Vagina (tissue), 2 donors: ENCODE measurements at places on chromosomes 4 and X. TPM values are rescaled to one million over a fixed set of nuclear protein-coding genes. Genes with fewer than 3 reads are reported as not detected.

HTRA3 gene
- total RNA-seq, result 33.1 TPM

ESX1 gene
- not detected for total RNA-seq

DNA sequence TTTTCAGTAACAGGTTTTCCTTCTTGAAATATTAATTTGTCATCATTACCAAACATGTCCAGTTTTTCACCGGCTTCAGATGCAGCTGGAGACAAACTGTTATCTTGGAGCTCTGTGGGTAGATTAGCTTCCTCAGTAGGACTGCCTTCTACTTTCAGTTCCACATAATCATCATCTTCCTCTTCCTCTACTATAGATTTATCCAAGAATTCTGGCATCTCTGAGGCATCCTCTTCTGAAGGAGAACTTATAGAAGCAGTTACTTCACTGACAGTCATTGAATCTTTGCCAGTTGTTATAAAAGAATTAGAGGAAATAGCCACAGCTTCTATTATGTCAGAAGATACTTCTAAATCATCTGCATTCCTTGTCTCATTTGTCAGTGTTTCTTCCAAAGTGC lies 162.9 kb downstream of the LRBA start:
- DNase-seq, result no peak

DNA sequence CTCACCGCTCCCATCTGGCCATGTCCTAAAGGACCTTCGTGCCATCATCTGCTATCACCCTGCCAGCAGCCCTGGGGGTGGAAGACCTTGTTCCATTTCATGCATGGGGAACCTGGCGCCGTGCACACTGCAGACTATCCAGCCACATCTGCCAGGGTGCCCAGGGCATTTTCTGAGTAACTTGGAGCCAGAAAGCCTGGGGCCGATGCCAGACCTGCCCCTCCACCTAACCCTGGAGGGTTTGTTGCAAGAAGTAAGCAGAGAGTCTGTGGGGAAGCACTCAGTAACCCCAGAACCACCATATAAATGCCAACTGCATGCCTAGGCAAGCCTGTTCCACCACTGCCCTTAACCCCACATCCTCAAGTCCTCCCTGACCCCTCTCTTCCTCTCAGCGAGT lies 7.3 kb downstream of the HAUS7 start:
- no peak for DNase-seq

- no peak for DNase-seq
These were observed 11.6 kb upstream of the BMP2K start for GRCh38 chr4:78764498-78764961.

DNA sequence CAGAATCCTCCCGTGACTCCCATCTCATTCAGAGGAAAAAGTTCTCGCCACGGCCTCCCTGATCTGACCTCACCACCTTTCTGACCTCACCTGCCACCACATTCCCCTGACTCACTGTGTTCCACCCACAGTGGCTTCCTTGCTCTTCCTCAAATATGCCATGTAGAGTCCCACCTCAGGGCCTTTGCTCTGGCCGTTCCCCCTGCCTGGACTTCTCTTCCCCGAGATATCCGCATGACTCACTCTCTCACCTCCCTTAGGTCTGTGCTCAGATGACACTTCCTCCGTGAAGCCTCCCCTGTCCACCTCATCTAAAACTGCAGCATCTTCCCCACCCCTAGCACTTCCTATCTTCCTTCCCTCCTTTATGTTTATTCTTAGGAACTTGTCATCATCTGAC lies 7.2 kb upstream of the TSPYL2 start:
- no peak for DNase-seq

DNA sequence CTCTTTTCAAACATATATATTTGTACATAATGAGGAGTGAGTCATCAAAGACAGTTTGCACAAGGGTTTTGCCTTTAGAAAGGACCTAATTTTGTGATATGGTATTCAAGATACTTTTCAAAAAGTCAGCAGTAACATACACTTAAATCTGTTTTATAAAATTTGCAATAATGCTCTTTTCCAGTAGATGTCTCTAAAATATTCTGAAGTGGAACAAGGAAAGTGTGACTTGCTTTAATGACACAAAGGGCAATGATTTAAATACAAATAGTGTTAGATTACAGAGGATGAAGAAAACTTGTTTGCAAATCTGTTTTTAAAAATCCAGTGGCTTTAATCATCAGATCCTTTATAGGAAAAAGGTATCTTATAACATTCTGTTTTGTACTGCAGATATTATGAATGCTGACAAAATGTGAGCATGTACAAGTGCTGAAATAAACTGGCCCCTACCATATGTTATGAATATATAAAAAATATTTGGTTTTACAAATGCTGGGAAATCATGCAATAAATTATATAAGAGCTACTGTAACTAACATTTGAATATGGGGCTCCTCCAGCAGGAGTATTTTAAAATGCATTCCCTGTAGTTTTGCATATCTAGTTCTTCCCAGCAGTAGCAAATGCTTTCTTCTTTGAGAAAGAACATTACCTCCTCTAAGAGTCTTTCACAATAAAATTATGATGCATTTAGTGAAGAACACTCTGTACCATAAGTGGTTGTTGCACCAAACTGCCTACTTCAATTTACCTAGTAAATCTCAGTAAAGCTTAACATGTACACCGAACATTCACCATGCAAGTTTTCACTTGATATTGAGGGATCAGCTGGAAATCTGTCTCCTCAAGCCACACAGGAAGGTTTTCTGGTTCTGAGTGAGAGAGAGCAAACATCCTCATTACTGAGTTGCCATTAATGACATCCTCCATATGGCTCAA lies 20.2 kb downstream of the MMRN1 start:
- no peak for DNase-seq

DNA sequence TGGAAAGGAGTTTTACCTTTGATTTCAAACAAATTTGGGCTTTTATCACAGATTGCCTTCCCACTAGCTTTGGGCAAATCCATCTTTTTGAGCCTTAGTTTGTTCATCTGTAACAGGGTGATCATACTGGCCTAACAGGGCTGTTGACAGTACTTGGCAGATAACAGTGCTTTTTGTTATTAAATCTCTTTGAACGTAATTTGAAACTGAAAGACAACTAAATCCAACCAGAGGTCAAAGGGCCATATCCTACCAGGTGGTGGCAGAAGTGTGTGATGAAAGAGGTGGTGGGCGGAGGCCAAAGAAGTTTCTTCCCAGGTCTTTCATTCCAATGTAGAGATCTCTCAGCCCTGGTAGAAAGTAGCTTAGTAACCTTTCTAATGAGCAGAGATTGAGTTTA lies 35.2 kb upstream of the TADA2B start:
- DNase-seq, result no peak

DNA sequence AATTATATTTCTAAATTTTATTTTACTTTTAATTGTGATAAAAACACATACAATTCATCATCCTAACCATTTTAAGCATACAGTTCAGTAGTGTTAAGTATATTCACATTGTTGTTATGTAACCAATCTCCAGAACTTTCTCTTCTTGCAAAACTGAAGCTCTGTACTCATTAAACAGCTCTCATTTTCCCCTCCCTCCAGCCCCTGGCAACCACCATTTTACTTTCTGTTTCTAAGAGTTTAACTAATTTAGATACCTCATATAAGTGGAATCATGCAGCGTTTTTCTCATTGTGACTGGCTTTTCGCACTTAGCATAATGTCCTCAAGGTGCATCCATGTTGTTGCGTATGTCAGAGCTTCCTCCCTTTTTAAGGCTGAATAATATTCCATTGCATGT lies 46.7 kb upstream of the NDP start:
- no peak for DNase-seq

GRCh38 chr4:22483551-22483981 lies 32.3 kb downstream of the ADGRA3 start:
- DNase-seq, result no peak

DNA sequence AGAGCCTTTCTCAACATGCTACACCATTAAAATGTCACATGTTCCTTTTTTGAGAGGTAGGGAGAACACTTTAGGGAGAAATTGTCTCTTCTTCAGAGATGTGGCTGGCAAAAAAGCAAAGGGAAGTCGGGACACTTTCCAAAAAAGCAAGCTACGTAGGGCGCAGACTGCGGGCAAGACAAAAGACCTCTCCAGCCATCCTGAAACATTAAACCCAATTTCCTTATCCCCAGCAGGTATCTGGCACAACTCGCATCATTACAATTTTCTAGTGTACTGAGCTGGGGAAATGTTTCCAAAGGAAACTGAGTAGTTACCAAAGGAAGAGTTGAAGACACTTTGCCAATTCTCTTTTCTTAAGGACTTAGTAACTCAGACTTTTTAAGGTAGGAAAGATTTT lies 116.0 kb downstream of the PACRGL start:
- no peak for DNase-seq

- DNase-seq, result no peak
These were observed 109.2 kb upstream of the NPY2R start for GRCh38 chr4:155099231-155099630.

DNA sequence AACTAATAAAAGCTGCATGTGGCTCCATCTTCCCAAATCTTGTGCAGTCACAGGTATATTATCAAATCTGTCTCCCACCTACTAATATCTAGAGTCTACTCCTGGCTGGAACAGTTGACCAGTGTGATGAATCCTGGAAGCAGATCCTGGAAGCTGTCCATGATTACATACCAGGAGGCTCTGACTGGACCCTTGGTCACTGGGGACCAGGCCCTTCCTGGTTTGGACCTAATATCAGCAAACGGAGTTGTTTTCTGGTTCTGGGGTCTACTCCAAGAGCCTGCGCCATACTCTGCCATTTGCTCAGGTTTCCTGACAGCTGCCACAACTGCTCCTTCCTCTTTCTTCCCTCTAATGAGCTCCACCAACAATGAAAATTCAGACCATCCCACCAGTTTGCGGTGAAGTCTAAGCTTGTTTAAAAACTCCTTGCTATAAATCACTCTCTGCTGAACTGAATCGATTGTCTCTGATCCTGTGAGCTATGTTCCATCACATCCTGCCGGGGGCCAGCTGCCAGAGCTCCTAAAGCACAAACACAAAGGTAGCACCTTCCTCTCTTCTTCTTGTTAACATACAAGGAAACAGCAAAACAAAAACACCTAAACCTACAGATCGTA lies 114.2 kb downstream of the PALLD start:
- DNase-seq, result no peak

DNA sequence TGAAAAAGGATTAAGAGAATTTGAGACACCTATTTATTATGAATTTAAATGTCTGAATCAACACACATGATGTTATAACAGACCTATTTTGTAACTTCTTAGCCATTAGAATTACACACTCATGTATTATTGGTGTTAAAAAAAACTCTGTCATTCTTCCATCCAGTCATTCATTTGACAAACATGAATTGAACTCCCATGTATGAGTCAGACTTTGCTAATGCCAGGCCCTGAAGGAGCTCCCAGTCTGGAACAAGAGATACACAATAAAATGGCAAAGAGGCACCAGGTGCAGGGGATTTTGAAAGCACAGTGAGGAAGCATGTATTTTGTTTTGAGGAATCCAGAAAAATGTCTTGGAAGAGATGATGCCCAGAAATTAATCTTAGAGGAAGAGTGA lies 87.7 kb upstream of the EFHC2 start:
- DNase-seq, result no peak

DNA sequence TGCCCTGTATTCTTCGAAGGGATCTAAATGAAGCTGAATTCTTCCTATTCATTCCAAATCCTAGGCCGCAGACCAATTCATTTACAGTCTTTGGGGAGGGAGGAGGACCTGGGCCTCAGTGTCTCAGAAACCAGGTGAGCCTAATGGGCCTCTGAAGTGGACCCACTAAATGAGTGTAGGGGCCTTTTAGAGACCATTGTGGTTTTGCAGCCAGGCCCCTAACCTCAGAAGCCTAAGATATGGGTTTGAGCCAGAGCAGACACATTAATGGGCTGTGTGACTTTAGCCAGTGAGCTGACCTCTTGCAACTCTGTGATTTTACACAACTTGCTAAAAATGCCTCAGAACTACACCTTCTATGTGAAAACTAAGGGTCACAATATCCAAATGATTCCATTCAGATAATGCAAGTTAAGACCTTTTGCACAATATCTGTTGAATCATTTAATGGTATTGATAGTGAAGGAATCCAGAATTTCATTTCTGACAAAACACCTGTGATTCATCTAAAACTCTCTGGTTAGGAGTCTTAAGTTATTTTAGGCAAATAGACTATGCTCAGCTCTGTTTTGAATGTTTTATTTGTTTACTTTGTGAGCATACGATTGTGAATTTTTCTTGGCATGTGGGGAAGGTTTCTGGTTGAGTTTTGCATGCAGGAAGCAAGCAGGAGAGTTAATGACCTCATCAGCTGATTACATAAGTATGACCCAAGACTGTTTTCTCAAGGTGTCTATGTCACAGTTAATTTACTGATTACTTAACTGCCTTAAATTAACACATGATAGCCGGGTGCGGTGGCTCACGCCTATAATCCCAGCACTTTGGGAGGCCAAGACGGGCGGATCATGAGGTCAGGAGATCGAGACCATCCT lies 75.0 kb downstream of the EVC start:
- DNase-seq, result no peak

DNA sequence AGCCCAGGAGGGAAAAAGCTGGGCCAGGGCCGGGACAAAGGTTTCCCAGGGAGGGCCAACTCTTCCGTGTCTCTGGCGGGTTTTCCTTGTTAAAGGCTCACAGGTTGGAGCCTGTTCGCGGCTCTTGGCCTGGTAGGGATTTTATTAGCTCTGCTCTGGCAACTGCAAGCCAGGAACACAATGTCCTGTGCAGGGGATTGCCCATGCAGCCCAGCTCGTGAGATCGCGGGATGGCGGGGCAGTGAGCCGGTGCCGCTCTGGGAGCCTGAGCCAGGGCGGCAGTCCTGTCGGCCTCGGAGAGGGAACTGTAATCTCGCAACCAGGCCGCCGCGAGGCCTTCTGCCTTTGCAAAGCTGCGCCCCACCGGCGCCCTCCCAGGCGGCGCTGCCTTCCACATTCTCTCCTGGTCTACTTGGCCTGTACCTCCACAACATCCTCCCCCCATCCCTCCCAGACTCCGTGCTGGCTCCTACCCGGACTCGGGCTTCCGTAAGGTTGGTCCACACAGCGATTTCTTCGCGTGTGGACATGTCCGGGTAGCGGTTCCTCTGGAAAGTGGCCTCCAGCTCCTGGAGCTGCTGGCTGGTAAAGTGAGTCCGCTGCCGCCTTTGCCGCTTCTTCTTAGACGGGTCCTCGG lies 2.1 kb downstream of the PITX2 start:
- DNase-seq, result no peak
